ENCODE measurements at places on chromosomes 5 and 9. TPM values are rescaled to one million over a fixed set of nuclear protein-coding genes. Genes with fewer than 3 reads are reported as not detected.
A peak's percentile ranks its signal among the peaks of the same experiment; 100 is the strongest.

GRCh38 chr5:32138839-32139493 is 35.2 kb downstream of the GOLPH3 start:
- DNase-seq, result no peak

GRCh38 chr9:72997387-72997995 is 44.6 kb upstream of the ALDH1A1 start:
- peak; percentile 93 for DNase-seq

Gene ZNF622
- 12.1 TPM for polyA plus RNA-seq

Gene RUSC2
- polyA plus RNA-seq, result 3.7 TPM

DNA sequence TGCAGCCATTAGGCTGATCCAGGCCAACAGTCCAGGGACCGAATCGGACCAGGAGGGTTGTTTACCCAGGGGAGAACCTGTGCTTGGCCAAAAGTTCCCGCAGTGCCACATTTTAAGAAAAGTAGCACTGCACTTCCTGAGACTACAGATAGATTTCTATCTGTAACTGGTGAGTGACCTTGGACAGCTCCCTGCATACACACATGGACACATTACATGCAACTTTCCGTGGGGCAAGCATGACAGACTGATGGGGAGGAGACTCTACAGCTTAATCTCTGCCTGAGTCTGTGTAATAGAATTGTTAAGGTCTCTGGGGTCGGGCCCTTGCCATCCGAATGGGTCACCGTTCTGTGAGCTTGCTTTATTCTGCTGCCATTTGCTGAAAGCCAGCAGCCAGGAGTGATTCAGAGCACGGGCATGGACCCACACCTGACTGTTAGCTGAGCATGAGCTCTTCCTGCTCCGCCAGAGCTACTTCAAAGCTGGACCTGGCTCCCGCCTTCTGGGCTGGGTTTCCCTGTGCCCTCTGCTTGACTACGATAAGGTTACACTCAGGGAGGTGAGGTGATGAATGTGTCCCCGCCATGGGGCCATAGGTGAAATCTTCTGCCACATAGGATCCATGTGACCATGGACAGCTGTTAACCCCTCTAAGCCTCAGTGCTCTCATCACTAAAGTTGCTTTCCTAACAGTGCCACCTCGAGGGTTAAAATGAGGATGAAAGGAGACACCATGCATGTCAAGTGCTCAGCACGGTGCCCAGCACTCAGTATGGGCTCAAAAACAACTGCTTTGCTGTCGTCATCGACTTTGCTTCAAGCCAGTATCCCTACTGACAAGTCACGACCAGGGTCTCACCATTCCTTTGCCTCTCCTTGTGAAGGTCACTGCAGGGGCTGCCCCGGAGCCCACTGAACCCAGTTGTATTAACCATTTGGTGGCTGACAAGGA is 200.0 kb downstream of the MELK start:
- no peak for DNase-seq

Gene C5orf58
- not detected for polyA plus RNA-seq

Gene ENC1
- 64.4 TPM for polyA plus RNA-seq

DNA sequence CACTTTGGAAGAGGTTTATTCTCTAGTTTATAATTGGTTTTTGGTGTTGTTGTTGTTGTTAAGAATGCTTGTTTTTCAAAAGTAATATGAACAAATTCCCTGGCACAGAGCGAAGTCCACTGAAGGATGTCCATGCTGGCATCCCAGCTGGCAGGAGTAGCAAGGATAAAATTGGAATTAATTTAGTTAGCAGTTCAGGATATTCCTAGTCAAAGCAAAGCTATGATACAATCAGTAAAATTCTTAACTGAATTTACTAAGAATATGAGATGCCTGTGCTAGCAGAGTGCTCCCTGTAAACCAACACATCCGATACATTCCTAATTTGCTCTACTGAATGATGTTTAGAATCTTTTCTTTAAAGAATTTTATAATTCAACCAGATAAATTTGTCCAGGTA is 161.4 kb downstream of the FANCC start:
- DNase-seq, result no peak

DNA sequence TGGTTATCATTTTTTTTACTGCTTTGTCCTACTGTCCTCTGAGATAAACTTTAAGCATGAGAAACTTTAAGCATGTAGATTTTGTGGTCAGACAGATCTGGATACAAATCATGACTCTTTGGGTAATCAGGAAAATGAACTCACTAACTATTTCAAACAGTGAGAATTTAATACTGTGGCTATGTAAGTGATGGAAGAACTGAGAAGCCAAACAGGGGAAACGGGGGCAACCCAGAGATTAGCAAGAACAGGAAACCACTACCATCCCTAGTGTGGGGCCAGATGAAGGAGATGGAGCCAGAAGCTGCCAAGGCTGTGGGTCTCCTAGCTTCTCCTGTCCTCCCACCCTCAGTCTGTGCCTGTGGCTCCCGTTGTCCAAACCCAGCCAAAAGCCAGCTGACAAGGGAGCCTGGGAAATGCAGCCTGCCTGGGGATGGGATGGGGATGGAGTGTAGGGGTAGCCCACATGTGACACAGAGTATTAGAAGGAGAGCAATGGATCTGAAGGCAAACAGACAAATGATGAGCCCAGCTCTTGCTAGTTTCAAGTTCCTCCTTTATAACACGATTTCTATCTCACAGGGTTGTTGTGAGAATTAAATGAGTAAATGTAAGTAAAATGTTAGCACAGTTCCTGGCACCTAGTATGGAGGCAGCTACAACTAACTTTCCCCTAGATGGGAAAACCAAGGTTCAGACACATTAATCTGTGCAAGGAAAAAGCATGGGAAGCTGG is 27.7 kb upstream of the CDC23 start:
- DNase-seq, result no peak

DNA sequence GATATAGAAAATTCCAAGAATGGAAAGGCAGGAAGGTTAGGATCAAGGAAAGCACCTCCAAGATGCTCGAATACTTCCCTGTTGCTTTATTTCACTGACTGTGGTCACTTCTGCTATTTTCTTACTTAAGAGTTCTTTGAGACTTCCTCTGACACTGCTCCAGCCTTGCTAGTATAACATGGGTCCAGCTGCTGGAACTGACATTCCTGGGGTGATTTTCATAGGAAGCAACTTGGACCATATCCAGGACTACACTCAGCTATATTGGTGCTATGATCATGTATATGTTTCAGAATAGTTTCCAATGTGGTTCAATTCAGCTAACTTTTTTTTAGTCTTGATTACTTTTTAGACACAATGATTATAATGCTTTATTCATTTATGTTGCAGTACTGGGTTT is 81.6 kb upstream of the CKMT2 start:
- no peak for DNase-seq

DNA sequence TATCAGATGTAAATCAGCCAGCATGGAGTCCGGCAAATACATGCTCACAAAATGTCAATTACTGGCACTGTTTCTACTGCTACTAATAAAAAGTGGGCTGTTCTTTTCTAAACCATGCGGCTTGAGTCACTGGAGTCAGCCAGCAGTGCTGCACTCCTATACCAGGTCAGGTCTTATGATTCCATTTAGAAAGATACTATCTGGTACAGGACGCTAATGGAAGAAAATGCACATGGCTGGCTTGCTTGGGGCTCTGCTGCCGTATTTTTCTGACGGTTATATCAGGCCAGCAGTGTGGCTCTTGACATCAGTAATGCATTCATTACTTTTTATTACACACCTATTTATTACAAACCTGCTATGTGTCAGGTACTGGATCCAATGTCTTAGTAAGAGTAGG is 74.3 kb downstream of the NDFIP1 start:
- DNase-seq, result no peak

- DNase-seq, result no peak
These were observed 59.0 kb upstream of the DPYSL3 start for GRCh38 chr5:147568710-147569406.

GRCh38 chr9:105883847-105884246 is 189.5 kb downstream of the TMEM38B start:
- DNase-seq, result no peak

Gene C5
- polyA plus RNA-seq, result 192 TPM

DNA sequence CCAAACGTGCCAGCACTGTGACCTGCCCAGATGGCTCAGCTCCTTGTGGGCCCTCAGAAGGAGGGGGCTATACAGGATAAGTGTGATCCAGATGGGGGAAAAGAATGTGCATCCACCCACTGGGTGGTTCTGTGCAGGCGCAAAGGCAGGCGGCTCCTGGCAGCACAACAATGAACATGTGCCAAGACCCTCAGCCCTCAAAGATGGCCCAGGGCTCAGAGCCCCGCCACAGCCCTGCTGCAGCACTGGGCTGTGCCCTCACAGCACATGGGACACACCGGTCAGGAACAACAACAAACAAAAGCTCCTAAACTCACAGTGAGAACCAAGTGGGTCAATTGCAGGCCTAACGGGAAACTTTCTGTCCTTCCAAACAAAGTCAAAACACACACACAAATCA is 4.7 kb downstream of the SEMA4D start:
- DNase-seq, result no peak

Gene LCN12
- polyA plus RNA-seq, result 6.9 TPM

- no peak for DNase-seq
These were observed 35.8 kb upstream of the MEGF10 start for GRCh38 chr5:127254729-127255284.

Gene LIX1
- polyA plus RNA-seq, result not detected

DNA sequence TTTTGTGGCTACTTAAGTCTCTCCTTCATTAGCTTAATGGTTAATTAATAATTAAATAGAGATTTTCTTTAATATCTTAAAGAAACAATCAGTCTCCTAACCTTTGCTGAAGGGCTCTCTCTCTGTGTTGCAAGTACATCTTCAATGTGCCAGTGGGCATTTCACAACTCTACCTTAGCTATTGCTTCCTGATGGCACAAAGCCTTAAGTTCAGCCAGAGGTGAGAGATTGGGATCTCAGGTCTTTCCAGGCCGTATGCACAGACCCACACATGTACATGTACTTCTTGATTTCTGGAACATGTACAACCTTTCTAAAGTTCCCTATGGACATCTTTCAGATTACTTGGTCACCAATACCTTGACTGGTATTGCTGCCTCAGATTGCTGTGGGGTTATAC is 8.9 kb upstream of the ITGA1 start:
- no peak for DNase-seq

Gene GPRIN1
- polyA plus RNA-seq, result 0.56 TPM

- no peak for DNase-seq
These were observed 178.4 kb downstream of the FAM114A2 start for GRCh38 chr5:153860195-153860886.

Gene ELAVL2
- polyA plus RNA-seq, result not detected

DNA sequence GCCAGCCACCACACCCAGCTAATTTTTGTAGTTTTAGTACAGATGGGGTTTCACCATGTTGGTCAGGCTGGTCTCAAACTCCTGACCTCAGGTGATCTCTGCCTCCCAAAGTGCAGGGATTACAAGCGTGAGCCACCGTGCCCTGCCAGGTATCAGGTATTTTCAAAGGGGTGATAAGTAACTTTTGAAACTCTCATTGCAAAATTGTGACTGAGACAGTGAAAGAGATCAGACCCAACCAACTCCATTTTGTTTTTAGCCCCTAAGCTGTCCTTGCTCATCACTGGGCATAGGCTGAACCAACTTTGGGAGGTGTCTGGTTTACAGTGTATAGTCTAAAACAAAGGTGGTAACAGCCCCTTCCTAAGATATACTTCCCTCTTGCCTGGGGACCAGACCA is 29.3 kb downstream of the UNC13B start:
- no peak for DNase-seq

GRCh38 chr5:6448141-6448491 is 543 bp upstream of the UBE2QL1 start:
- no peak for DNase-seq

GRCh38 chr9:87826331-87826730 is 56.3 kb upstream of the SPATA31E1 start:
- DNase-seq, result no peak

DNA sequence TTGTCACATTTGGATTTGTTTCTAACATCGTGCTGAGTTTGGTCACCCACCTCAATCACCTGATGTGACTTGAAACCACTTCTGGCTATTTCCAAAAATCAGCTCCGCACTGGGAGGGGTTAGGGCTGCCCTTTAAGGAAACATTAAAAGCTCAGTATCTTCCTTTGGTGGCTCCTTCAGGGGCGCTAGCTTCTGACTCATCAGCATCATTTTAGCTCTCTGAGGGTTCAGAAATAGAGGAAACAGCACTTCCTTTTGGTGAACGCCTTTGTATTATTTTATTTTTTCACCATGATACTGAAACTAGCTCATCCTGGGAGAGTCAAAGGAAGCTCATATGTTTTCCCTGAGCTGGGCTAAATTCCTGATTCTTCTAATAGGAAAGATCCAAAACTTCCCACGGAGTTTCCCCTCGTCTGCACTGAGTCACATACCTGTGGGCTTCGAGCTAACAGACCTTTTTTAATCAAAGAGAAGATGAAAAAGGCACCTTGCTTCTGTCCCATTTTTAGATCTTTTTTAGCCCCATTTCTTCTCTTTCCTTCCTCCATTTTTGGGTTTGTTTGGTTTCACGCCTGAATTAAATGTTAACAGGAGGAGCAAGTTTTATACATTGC is 48.2 kb downstream of the ROPN1L start:
- no peak for DNase-seq

GRCh38 chr5:135921388-135921787 is 25.7 kb upstream of the IL9 start:
- no peak for DNase-seq

DNA sequence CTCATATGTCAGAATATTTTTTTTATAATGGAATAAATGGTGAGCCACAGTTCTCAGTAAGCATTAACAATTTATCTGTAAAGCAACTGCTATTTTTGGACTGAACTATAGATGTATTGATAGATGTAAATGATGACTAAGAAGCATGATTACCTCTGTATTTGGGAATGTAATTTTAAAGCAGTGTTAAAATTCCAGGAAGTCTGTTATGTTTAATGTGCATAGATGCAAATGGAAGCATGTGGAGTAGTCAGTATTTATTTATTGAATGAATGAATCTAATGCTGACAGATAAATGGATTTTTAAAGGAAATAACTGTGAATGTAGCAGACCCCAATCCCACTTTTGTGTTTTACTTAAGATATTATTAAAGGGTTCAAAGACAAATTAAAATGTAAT is 95.0 kb downstream of the ATG10 start:
- no peak for DNase-seq

DNA sequence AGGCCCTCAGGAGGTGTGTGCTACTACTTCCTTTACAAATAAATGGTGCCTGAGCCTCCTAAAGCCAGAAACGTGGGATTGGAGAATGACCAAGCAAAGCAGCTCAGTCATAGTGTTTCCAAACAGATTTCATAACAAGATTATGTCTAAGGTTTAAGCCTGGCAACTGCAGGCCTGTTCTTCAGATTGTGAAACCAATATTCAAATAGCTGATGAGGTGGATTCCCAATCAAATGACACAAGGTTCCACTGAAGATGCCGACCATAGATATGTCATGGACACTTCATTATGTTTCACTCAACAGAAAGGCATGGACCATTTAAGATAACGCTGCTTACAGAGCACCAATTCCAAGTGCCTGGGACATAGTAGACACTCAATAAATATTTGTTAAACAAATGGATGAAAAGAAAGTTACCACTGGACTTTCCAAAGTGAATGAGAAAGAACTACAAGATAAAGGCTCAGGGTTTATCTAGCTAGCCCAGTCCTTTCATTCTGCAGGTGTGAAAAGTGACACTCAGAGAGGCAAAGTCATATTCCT is 189.5 kb downstream of the ACTL7B start:
- peak; percentile 68 for DNase-seq

Gene PTGER4
- 0.01 TPM for polyA plus RNA-seq

- DNase-seq, result no peak
These were observed 149.2 kb upstream of the KLF9 start for GRCh38 chr9:70563431-70564204.
